ENCODE measurements at places on chromosomes 1 and 21. TPM values are rescaled to one million over a fixed set of nuclear protein-coding genes. Genes with fewer than 3 reads are reported as not detected.

DNA sequence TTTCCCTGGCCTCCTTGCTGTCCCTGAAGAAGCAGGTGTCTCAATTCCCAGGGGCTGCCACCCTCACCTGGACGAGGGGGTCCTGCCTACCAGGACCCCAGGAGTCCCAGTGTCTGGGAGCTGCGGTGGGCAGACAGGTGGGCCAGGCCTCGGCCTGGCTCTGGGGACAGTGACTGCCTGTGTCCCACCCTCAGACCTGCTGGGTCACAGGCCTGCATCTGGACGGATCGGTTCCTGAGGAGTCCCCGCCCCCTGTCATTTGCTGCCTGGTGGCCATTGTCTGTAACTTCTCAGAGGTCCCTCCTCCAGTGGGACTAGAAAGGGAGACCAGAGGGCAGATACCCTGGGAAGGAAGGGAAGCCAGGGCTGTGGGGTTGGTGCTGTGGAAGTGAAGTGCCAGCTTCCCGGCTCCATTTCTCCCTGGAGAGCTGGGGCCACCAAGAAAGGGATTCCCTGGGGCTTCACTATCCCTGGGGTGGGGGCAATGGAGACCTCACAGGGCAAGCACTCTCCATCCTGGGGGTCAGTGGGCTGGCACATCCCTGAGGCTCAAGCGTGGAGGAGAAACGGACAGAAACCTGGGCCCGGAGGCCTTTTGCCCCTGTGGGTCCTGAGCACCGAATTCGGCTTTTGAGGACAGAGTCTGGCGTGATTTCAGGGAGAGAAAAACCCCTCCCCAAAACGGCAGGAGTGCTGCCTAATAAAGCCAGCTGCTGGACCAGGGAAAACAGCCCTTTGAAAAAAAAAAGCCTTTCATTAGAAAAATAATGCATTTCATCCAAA lies 157.3 kb downstream of the PEX14 start:
- DNase-seq: no peak

Gene LINGO4
- polyA plus RNA-seq: not detected

DNA sequence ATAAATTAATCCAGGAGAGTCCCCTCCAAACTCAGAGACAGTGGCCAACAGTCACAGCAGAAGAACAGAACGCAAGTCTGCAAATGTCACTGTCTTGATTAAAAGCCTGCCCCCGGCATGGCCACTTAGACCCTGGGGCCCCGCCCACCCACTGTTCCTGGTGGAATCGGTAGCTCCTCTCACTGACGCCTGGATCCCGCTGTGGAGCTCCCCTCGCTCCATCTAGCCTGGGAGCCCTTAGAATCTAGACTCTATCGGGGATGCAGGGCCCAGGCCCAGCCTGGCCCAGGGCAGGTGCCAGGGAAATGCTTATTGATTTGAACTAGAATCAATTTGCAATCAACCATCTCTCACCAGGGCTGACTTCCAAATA lies 21.4 kb upstream of the PLEKHG5 start:
- DNase-seq: no peak

Gene KRTAP11-1
- polyA plus RNA-seq: not detected

- DNase-seq: no peak
Observed at GRCh38 chr1:192066202-192066601, 92.1 kb upstream of the RGS18 start.

GRCh38 chr1:209853676-209854075 lies 25.9 kb downstream of the UTP25 start:
- no peak for DNase-seq

DNA sequence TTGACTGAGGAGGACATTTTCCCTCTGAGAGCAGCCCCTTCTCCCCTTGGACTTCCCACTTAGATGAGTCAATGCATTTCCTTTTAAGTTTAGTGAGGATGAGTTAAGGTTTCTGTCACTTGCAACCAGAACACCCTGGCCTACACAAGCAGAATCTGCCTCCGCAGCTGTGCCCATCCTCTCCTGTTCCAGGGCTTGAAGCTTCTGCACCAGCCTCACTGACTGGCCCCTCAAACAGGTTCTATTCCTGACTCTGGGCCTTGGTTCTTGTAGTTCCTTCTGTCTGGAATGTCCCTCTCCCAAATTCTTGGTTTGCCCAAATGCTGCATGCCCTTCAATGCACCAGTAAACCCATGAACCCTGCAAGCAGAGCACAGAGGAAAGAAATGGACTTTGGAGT lies 394.4 kb downstream of the PTPRU start:
- no peak for DNase-seq

- DNase-seq: no peak
Observed at GRCh38 chr21:29321932-29322928, 23.5 kb downstream of the BACH1 start.

DNA sequence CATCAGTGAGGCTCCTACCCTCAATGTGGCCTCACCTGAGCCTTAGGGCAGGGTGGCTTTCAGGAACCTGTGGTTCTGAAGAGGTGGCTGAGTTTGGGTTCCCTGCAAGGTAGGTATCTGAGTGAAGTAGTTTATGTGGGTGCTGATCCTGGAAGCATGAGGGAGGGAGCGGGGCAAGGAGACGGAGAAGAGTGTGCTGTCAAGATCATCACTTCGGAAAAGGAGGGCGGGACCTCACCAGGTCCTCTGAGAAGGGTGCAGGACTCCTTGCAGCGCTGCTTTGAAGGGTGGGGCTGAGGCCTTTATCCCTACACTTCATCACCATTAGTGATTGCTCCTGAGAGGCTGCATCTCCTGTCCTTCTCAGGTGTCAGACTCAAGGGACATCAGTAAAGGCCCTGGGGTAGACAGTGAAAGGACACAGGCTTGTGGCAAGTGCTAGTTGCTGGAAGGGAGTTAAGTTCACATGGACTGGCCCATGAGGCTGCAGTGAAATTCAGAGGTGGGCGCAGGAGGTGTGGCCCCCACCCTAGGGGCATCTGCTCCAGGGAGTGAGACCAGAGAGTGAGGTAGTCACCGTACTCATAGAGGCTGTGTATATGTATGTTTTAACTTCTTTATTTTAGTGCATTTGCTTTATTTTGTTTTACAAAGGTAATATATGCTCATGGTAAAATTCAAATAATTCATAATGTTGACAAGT lies 57.3 kb upstream of the GALNT2 start:
- no peak for DNase-seq

GRCh38 chr1:173314656-173315055 lies 107.5 kb upstream of the TNFSF4 start:
- no peak for DNase-seq

DNA sequence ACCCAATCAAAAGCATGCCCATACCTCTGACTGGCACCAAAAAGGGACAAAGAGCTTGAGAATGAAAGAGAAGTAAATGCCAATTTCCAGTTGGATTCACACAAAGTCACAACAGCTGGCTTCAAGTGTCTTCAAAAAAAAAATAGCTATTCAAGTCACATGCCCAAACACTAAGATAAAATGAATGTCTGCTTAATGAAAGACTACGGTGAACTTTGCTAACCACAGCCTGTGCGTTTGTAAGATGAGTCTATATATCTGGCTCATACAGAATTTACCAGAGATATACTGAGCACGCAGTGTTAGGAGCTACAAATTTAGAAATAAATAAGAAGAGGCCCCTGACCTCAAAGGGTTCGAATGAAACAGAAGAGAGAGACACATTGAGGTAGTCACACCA lies 73.2 kb downstream of the DAB1 start:
- DNase-seq: no peak

- DNase-seq: no peak
Observed at GRCh38 chr1:228474507-228474906, 12.7 kb upstream of the RNF187 start.

Gene PIGV
- 17.5 TPM for polyA plus RNA-seq

Gene LCE3D
- polyA plus RNA-seq: not detected

DNA sequence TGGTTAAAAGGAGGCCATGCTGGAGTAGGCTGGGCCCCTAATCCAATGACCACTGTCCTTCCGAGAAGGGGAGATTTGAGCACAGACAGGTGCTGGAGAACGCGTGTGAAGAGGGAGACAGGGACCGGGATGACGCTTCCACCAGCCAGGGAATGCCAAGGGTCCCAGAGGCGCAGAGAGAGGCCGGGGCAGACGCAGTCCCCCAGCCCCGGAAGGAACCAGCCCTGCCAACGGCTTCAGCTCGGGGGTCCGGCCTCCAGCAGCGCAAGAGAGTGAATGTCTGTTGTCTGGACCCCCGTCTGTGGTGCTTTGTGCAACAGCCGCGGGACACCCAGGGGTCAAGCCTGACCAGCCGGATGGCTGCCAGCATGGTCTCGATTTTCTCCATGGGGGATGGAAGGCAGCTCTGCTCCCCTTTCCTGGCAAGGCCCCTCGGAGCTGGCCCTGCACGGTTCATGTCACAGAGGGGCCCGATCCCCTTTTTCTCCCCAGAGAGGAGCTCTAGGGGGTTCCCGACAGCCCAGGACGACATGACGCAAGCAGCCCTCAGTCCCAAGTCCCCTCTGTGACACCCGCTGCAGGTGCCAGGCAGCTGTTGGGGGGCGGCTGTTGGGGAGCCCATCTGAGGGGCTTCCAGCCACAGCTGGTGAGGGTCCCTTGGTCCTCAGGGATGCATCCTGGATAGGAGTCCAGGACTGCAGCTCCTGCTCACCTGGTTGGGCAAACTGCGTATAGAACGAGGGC lies 73.5 kb downstream of the SIK1 start:
- DNase-seq: no peak

GRCh38 chr1:172397221-172397620 lies 23.3 kb upstream of the C1orf105 start:
- no peak for DNase-seq

Gene RCSD1
- 14.8 TPM for polyA plus RNA-seq

Gene IL20
- not detected for polyA plus RNA-seq

Gene HSF2BP
- 2.0 TPM for polyA plus RNA-seq

GRCh38 chr1:56444960-56445646 lies 134.3 kb downstream of the PLPP3 start:
- DNase-seq: no peak

GRCh38 chr1:80170811-80171485 lies 1164.4 kb upstream of the ADGRL4 start:
- no peak for DNase-seq

GRCh38 chr1:196056966-196057365 lies 551.3 kb downstream of the KCNT2 start:
- no peak for DNase-seq

DNA sequence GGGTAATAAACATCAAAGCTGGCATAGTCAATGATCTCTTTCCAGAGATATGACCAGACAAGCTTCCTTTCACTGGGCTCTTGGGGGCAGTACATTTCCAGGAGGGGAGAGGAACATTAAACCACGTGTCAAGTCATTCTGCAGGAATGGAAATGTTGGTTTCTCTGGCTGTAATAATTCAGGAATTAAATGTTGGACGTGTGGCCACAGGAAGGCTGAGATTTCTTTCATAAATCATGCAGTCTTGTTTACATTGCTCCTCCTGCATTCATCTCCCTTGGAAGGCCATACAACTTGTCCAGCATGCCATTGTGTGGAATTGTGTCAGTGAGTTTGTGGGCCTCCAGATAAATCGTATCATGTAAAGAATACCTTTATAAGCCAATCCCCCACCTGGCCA lies 259.2 kb downstream of the ADGRL2 start:
- no peak for DNase-seq

DNA sequence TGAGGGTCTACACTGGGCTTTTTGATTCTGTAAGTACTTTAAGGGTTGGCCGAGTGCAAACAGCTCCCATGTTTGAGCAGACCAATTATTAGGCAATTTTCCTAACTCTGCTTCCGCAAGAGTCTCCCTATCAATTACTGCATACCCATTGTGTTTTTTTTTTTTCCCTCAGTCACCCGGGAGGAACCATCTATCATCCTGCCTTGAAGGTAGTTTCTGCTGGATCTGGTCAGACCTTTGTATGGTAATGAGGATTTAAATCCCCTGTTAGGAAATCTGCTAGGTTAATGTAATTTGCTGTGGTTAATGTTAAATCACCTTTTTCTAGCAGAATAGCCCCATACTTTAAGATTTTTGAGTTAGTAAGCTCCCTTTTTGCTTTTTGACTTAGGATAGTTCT lies 40.8 kb upstream of the WARS2 start:
- no peak for DNase-seq

Gene TMPRSS3
- polyA plus RNA-seq: 1.6 TPM

Gene IRF6
- 16.8 TPM for polyA plus RNA-seq

GRCh38 chr1:35660581-35661473 lies 19.5 kb upstream of the PSMB2 start:
- peak; percentile 48 for DNase-seq

Gene FAAH
- polyA plus RNA-seq: 16.9 TPM

DNA sequence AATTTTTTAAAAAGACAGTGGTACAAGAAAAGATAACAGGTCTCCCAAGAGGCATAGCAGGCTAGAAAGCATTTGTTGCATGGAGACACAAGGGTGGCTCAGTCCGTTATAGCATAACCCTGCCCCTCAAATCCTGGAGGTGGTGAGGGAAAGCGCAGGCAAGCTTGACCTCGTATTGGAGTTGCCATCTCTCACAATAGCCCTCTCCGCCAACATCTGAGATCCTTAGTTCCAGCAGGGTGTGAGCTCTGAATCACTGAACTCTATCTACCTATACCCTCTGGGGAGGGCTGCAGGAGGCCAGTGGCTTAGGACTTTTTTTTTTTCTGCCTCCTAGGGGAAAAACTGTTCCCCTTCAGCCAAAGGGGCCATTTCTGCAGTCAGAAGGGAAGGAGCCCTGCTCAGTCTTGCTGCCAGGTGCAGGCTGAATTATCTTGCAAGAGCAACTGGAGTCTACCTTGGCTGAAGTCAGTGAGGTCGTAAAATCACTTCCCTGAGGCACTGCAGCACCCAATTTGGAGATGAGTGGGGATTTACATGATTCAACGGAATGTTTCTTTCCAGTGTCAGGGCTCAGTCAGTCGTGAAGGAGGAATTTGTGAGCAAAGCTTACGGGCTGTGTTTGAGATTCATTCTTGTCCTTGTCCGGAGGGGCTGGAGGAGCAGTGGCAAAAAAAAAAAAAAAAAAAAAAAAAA lies 17.2 kb upstream of the C8A start:
- no peak for DNase-seq

DNA sequence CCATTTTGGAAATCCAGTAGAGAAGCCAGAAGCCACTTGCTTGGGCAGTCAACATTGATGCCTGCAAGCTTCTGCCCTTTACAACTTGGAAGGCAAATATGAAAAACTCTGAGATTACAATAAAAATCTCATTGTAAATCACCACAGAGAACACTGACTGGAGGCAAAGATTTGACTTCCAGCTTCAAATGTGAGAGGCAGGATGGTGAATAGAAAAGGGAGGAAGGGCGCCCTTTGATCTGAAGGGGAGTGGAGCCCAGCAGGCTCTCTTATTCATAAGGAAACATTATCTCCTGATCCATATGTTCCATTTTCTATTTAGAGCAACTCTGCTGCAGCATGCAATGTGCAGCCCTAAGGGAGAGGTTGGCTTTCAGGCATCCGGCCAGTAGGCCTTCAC lies 348.3 kb downstream of the AJAP1 start:
- no peak for DNase-seq

GRCh38 chr1:60983701-60984061 lies 98.7 kb upstream of the NFIA start:
- DNase-seq: no peak

GRCh38 chr1:216462066-216462775 lies 39.0 kb upstream of the USH2A start:
- no peak for DNase-seq

GRCh38 chr1:17725084-17725719 lies 29.9 kb upstream of the ACTL8 start:
- DNase-seq: no peak

- DNase-seq: no peak
Observed at GRCh38 chr1:56409112-56409691, 170.2 kb downstream of the PLPP3 start.

Gene TACSTD2
- polyA plus RNA-seq: 53.8 TPM
